ENCODE measurements at places on chromosomes 3 and 15. TPM values are rescaled to one million over a fixed set of nuclear protein-coding genes. Genes with fewer than 3 reads are reported as not detected.

Gene GHSR
- not detected for total RNA-seq

Gene SAMMSON
- total RNA-seq: not detected

Gene A4GNT
- total RNA-seq: not detected

Gene RETNLB
- total RNA-seq: not detected

Gene TRPM1
- total RNA-seq: not detected

Gene ZNF502
- 0.86 TPM for total RNA-seq

Gene CHRNA5
- 2.1 TPM for total RNA-seq

Gene GATM
- 2.2 TPM for total RNA-seq

Gene PLA2G4E
- not detected for total RNA-seq

Gene CHCHD4
- total RNA-seq: 11.5 TPM

Gene EPHB1
- total RNA-seq: 0.80 TPM

Gene CHST14
- 15.9 TPM for total RNA-seq

Gene CCDC54
- total RNA-seq: not detected

Gene SYNPR
- not detected for total RNA-seq

Gene ZBED2
- total RNA-seq: 38.7 TPM

Gene CEP19
- 5.5 TPM for total RNA-seq

Gene CACNA1D
- total RNA-seq: 3.2 TPM

Gene CCDC66
- 32.5 TPM for total RNA-seq

Gene CHRFAM7A
- 0.91 TPM for total RNA-seq

Gene LRRC28
- 19.5 TPM for total RNA-seq

Gene ZNF197
- 13.4 TPM for total RNA-seq

Gene MKRN2OS
- total RNA-seq: not detected

Gene ANKRD28
- 56.6 TPM for total RNA-seq

Gene CFAP20DC
- total RNA-seq: 1.4 TPM

Gene ATP13A5
- not detected for total RNA-seq
